CD4-positive, alpha-beta T cell treated with Interleukin-4 for 1 hour (primary cell): ENCODE measurements at places on chromosomes 7 and 10.

DNA sequence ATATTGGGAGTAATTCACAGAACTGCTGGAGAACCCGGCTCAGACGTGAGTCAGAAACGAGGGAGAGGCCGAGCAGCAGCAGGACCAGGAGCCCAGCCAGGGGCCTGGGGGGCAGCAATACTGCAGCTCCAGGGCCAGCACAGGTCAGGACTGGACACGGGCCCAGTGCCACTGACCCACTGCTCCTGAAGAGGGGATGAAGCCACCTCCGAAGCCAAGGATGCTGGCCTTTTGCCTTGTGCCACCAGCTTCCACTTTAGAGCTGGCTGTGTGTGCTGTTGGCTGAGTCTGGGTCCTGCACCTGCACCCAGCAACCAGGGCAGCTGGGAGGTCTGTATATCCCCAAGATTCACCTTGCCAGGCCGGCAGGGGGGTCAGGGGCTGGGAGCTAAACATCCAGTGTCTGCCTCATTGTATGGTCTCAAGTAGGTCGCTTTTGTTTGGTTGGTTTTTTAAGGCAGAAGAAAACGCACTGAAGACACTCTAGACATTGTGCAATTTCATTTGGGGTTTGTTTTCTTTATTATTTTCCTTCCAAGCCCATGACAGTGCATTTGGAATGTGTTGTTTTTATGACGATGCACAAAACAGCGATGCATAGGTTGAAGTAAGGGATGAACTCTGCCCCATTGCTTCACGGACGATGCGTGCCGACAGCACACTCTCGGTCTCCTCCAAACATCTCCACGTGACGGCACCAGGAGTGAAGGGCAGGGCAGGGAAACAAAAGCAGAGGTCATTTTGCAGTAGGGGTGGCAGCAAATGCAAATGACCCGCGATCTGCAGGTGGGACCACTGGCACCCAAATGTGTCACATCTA, 27.7 kb upstream of the INSIG1 start:
- DNase-seq, result no peak

- no peak for DNase-seq
These were observed 34.1 kb upstream of the TMEM243 start for GRCh38 chr7:87253589-87254087.

- no peak for DNase-seq
These were observed 128.7 kb upstream of the KIAA1217 start for GRCh38 chr10:24080207-24080606.

GRCh38 chr10:97117372-97117771, 68.4 kb downstream of the SLIT1 start:
- DNase-seq, result no peak

DNA sequence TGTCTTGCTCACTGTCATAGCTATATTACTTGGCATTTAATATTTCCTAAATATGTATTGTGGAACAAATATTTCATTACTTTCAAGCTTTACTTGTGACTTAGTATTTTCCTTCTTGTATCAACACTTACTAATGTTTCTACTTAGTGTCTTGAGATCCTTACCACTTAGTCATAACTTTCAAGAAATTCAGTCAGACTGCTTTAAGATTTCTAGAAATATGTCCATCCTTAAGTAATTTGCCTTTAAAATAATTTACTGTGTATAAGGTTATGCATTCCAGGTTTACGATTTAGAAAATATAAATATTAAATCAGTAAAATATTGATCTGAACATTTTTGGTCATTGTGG, 87.3 kb upstream of the CSTF2T start:
- no peak for DNase-seq

DNA sequence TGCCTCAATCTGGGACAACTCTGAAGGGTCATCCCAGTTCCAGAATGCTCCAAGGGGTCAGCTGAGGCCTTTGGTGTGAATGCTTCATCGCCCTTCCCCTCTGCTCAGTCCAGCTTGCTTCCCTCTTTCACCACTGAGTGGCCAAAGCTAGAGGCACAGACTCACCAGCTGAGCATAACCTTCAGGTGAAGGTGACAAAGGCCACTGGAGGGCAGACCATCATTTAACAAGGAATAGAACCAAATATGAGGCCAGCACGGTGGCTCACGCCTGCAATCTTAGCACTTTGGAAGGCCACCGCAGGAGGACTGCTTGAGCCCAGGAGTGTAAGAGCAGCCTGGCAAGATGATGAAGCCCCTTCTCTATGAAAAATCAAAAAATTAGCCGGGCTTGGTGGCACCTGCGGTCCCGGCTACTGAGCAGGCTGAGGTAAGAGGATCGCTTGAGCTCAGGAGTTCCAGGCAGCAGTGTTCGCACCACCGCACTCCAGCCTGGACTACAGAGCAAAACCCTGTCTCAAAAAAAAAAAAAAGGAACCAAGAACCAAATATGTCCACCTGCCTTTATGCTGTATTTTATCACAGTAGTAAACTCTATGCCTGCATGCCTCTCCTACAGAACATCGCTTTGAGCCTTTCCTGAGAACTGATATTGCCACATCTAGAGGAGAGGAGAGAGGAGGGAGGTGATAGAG, 13.4 kb downstream of the PRKAG2 start:
- DNase-seq, result peak; percentile 11

GRCh38 chr10:101246639-101247038, 17.4 kb upstream of the LBX1 start:
- no peak for DNase-seq

DNA sequence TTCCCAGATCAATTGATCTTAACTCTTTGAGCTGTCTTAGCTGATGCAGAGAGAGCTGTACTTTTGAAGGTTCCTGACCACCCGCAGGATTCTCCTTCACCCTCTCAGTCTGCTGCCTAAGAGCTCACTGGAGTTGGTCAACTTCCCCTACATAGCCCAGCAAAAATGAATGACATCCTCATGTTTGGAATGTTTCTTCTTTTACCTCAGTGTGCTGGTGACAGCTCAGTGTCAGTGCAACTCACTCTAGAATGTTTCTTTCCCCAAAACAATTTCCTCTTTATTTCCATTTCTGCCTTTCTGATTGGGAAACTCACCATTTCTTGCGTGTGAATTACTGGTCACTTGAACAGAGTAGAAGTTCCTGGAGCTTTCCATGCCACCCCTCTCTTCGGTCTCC, 48.7 kb downstream of the LSMEM1 start:
- DNase-seq, result no peak

GRCh38 chr7:140230861-140231770, 54.3 kb upstream of the KDM7A start:
- peak; percentile 64 for DNase-seq

GRCh38 chr10:28632584-28632945, 44.8 kb upstream of the BAMBI start:
- DNase-seq, result no peak

DNA sequence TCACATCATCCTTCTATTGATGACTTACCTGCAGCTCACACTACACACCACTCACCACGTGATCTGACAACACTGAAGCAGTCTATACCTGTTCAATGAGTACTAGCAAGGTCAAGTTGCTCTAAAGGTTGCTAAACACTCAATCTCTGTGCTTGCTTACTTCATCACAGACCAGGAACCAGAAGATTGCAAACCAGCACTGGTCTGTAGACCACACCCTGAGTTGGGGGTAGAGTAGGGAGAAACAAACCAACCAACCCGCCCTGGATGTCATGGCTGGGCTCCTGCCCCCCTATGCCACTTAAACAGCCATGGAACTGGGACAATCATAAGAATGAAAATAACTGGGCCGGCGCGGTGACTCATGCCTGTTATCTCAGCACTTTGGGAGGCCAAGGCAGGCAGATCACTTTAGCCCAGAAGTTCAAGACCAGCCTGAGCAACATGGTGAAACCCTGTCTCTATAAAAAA, 19.6 kb downstream of the DLG5 start:
- DNase-seq, result no peak

DNA sequence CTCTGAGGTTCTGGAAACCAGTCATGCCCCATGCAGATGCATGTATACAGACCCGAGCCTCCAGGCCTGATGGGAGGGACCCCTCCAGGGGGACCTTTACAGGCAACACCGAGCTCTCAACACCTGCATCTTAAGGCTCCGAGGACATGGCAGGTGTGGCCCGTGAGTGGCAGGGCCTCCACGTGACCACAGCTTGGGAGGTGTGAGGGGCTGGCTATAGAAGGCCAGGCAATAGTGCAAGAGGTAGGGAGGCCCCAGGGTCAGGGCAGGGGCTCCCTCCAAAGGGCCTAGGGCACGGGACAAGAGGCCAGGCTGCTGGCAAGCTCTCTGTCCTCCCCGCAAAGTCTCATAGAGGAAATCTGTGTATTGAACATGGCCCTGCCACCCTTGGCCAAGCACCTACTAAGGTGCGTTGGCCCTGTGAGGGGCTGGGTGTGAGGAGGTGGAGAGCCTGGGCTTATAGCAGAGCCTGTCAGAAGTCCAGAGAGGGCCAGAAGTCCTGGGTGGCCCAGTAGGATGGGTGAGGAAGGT, 134.2 kb downstream of the PTPN20 start:
- DNase-seq, result no peak
